Lower lobe of right lung (tissue), 2 donors: ENCODE measurements at places on chromosomes 1 and 21. TPM values are rescaled to one million over a fixed set of nuclear protein-coding genes. Genes with fewer than 3 reads are reported as not detected.

DNA sequence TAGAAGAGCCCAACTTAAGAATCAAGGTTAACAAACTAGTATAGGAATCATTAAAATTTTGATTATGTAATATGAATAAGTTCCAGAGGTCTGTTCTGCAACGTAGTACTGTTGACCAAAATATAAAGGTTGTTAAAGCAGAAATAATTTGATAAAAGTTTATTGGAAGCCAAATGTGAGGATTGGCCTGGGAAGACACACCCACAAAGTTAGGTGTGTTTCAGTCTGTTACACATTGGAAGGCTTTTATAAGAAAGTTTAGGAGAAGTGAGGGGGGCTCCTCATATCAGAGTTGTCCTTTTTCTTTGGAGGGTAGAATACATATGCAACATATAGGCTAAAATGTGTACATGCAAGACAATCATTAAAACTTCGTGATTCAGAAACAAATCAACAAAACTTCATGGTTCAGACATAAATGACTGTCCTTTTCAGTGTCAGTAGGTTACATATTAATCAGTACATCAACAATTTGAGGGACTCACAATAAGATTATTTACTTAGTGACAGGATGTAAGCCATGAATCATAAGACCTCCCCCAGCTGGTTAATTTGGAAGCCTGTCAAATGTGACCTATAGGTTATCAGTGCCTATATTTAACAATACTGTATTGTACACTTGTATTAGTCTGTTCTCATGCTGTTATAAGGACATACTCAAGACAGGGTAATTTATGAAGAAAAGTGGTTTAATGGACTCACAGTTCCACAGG is 245.0 kb upstream of the B3GALT2 start:
- H3K4me1 ChIP-seq = no peaks in the 10 kb centered on the region
- DNase-seq = no peak
- H3K36me3 ChIP-seq = no peaks in the 10 kb centered on the region
- no peaks in the 10 kb centered on the region for H3K27me3 ChIP-seq

DNA sequence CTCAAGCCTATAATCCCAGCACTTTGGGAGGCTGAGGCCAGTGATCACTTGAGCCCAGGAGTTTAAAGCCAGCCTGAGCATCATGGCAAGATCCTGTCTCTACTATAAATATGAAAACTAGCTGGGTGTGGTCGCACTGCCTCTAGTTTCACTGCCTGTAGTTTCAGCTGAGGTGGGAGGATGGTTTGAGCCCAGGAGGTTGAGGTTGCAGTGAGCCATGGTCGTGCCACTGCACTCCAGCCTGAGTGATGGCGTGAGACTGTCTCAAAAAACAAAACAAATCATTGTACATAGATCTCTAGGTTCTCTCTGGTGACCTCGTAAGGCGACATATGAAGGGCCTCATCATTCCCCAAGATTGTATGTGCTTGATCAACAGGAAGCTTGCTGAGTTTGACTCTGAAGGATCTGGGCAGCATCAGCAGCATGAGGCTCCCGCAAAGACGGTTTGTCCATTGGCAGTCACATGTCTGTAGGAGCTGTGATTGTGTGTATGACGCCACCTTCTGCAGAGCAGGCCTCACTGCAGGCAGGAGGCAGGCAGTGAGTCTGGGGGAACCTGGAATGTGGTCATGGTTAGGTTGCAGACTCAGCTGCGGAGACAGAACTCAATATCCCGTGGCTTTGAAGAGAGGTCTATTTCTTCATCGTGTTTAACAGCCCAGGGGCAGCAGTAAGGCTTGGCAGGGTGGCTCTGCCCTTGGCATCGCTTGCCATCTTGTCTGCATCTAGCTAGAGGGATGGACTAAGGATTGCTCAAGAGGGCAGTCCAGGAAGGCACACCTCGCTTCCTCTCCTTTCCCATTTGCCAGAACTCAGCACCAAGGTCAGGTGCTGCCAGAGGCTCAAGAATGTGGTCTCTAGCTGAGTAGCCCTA is 14.0 kb downstream of the ATP5PO start:
- peaks cover 56% of the 10 kb centered on the region for H3K36me3 ChIP-seq
- DNase-seq = no peak
- no peak overlapping the region for H3K27ac ChIP-seq
- H3K4me1 ChIP-seq = no peaks in the 10 kb centered on the region

DNA sequence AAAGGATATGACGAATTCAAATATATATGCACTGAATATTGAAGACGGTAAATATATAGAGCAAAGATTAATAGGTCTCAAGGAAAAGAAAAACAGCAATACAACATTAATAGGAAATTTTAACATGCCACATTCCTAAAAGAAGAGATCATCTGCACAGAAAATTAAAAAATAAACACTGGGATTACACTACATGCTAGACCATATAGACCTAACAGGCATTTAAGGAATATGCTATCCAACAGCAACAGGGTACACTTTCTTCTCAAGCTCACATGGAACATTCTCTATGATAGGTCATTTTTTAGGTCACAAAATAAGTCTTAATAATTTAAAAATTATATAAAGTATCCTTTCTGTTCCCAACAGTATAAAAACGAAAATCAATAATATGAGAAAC is 1038.3 kb downstream of the KCNT2 start:
- no peaks in the 10 kb centered on the region for H3K27me3 ChIP-seq
- DNase-seq = no peak
- no peaks in the 10 kb centered on the region for H3K4me1 ChIP-seq
- H3K4me3 ChIP-seq = no peak overlapping the region
- no peak overlapping the region for H3K27ac ChIP-seq

- no peak overlapping the region for H3K27ac ChIP-seq
- H3K27me3 ChIP-seq = no peaks in the 10 kb centered on the region
- no peak for DNase-seq
Observed at GRCh38 chr1:113307771-113308445, 82.4 kb upstream of the MAGI3 start.

DNA sequence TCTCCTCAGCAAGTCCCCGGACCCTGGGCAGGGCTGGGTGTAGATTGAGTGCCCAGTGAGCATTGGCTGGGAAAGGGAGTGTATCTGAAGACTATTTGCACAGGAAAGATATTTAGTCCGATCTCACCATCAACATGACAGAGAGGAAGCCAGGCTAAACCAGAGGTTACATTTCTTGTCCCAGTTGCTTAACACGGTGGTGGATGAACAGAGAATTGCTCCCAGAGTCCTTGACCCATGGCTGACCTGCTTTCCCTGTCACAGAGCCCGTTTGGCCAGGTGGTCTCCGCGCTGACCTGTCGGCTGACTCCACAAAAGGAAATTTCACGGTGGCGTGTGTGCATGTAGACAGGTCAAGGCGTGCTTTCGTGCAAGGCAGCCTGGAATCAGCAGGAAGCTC is 83.5 kb downstream of the BEND5 start:
- H3K36me3 ChIP-seq = no peaks in the 10 kb centered on the region
- H3K4me1 ChIP-seq = no peaks in the 10 kb centered on the region
- no peak for DNase-seq
- no peak overlapping the region for H3K4me3 ChIP-seq
- H3K27me3 ChIP-seq = no peaks in the 10 kb centered on the region

Gene PTGFR
- 4.5 TPM for total RNA-seq

GRCh38 chr1:15735304-15736037 is 587 bp upstream of the SLC25A34 start:
- peaks cover 46% of the 10 kb centered on the region for H3K36me3 ChIP-seq
- peak overlapping the region; percentile 53 for H3K27ac ChIP-seq
- no peaks in the 10 kb centered on the region for H3K27me3 ChIP-seq
- no peak overlapping the region for H3K4me3 ChIP-seq
- H3K4me1 ChIP-seq = peaks cover 18% of the 10 kb centered on the region

DNA sequence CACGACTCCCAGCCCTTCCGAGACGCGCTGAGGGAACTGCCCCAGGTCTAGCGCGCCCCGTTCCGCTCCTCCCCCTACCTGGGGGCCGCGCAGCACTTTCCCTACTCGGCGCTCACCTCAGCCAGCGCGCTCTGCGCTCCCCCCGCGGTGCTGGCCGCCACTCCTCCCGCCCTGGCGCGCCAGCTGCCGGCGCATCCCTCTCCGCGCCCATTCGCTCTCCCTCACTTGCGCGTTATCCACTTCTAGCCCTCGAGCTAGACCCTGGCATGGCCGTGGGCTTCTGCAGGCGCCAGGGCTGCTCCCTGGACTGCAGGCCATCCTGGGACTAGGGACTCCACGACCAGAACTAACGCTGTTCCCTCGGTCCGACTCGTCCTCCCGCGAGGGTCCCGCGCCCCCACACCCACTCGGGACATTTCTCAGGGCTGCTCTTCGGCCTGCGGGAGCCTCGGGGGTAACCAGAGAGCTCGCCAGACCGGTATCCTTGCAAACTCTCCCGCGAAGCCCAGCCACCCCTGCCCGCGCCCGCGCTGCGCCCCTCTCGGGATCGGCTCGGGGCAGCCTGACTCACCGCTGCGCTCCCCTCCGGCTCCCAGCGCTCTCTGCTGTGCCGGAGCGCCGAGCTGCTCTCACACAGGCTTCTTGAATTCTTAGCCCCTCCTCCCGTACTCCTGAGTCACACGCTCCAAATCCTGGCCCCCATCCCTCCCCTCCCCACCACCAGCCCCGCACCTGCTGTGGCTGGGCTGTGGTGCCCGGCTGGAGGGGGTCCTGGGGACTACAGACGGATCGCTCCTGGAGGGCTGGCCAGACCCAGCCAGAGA is at the start of gene NGF:
Gene NGF (minus strand): TSS at position 617 of the 824 bp plus-strand sequence. CDS start 51,454 bp downstream, outside the sequence.
- no peaks in the 10 kb centered on the region for H3K36me3 ChIP-seq
- peaks cover 28% of the 10 kb centered on the region for H3K27me3 ChIP-seq
- H3K4me1 ChIP-seq = peaks cover 4% of the 10 kb centered on the region
- peak within 1 kb of the TSS; percentile 51 for H3K4me3 ChIP-seq

Gene OR2L8
- total RNA-seq = not detected

DNA sequence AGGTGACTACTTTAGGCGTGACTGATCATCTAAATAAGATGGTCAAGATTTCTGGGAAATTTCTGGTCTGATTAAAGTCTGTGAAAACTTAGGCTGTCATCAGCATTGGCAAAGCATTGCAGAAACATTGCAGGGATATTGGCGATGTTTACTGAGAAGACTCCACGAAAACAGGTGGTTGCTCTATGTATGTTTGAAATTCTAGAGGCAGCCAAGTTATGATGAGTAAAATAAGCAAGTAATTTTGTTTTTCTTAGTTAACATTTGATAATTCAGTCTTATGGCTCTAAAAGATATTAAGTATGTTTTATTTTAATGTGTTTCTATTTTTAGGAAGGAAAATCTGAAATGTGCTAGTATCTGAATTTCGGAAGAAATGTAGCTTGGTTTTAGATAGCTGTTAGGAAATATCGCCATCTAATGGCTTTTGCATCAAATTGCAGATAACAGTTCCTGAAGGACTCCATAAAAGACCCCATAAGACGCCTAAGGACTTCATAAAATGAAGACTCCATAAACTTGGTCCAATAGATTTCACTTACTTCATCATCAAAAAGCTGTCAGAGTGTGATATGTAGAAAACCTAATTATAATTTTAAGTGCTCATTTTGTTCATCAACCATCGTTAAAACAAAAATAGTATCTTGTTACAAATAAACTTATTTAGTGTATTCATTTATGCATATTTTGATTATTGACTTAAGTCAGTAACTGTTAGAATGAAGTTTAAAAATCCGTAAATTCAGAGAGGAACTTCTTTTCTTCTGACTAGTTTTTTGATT is 344.6 kb downstream of the RYR2 start:
- no peaks in the 10 kb centered on the region for H3K27me3 ChIP-seq
- H3K4me1 ChIP-seq = no peaks in the 10 kb centered on the region
- no peaks in the 10 kb centered on the region for H3K36me3 ChIP-seq
- no peak for DNase-seq

Gene HAO2
- total RNA-seq = not detected

Gene MROH9
- total RNA-seq = 1.2 TPM

Gene CDK18
- total RNA-seq = 36.6 TPM

GRCh38 chr1:235854347-235854746 is 12.4 kb downstream of the LYST start:
- no peaks in the 10 kb centered on the region for H3K36me3 ChIP-seq
- H3K4me1 ChIP-seq = peaks cover 13% of the 10 kb centered on the region
- H3K4me3 ChIP-seq = no peak overlapping the region
- no peaks in the 10 kb centered on the region for H3K27me3 ChIP-seq
- DNase-seq = no peak
- H3K27ac ChIP-seq = no peak overlapping the region

Gene C1orf198
- total RNA-seq = 101 TPM

Gene LIN9
- total RNA-seq = 3.5 TPM

DNA sequence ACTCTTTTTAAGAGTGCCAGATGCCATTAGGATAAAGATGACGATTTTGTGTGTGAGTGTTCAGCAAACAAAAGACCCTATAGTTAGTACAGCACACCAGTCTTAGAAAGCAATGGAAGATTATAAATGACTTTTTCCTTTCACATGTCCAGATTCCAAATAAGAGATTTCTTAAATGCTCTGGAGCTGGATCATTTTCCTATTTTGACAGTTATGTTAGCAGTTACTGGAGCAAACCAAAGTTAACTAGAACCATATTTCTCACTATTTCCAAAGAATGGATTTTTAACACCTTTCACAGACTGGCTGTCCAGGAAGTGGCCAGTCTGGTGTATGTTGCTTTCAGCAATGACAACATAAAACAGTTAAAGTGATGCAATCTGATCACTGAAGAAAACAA is 905.8 kb upstream of the ADGRL2 start:
- H3K27ac ChIP-seq = no peak overlapping the region
- H3K4me3 ChIP-seq = no peak overlapping the region
- H3K27me3 ChIP-seq = no peaks in the 10 kb centered on the region
- H3K4me1 ChIP-seq = no peaks in the 10 kb centered on the region
- H3K36me3 ChIP-seq = no peaks in the 10 kb centered on the region
- no peak for DNase-seq

Gene CELA2B
- total RNA-seq = not detected

DNA sequence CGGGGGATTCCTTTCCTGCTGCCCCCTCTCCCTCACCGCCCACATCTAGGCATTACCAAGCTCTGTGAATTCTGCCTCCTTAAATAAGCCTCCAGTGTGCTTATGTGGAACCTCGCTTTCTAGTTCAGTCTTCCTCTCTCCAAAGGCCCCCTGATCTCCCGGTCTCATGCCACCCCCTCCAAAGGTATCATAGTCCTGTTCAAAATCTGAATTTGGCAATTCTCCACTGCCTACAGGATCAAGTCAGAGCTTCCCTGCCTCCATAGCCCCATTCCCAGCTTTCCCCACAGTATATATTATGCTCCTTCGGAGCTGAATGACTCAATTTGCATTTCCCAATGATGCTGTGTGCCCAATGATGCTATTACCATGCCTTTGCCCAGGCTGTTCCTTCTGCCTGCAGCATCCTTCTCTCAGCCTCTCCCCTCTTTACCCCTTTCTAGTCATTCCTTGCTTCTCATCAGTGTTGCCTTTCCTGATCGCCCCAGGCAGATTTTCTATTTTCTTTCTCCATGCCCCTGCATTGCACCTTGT is 1.7 kb downstream of the AZIN2 start:
- H3K4me1 ChIP-seq = peaks cover 19% of the 10 kb centered on the region
- H3K4me3 ChIP-seq = no peak overlapping the region
- no peak for DNase-seq
- H3K27me3 ChIP-seq = no peaks in the 10 kb centered on the region

DNA sequence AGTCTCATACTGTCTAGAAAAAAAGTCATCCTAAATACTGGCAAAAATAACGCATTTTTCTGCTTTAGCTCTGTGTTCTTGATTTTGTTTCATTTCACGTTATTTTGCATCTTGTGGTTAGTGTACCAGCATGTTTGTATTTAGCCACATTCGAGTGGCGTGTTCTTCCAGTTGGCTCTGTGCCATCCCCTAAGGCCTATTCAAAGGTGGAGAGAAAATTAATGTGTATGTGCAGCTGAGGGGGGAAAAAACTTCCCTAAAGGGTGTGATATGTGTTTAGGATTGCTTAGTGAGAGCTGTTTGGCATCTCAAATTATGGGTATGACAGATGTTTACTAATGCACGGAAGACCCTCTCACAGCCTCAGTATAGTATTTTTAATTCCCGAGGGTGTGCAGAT is 12.1 kb downstream of the DNAJC16 start:
- no peaks in the 10 kb centered on the region for H3K4me1 ChIP-seq
- no peak overlapping the region for H3K27ac ChIP-seq
- H3K27me3 ChIP-seq = no peaks in the 10 kb centered on the region

Gene CROCC
- total RNA-seq = 21.0 TPM

Gene PCNT
- 36.5 TPM for total RNA-seq

Gene MLLT11
- total RNA-seq = 0.56 TPM

Gene ANKRD35
- total RNA-seq = 1.5 TPM

Gene MSH4
- 0.65 TPM for total RNA-seq
